ENCODE measurements at places on chromosomes 7 and 10.

DNA sequence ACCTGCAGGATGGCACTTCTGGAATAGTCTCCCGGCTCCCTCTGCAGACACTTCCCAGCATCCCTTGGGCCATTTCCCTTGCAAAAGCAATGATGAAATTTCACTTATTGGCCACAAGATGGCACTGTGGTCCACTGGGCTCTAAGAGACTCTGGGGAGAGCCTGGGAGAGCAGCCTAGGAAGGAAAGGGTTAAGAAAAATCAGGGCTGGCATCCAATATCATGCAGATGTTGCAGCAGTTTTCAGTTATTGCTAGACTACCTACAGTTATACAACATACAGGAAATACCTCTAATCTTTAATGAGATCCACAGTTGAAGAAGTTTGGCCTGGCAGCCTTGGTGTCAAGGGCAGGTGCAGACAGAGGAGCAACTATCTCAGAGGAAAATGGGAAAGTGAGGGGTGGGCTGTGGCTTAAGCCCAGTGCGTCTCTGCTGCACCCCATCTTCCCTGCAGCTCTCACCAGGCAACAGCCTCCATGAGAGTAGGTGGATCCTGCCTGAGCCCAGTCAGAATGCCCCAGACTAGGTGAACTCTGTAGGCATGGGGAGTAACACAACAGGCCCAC, 100.2 kb upstream of the PRSS58 start:
- peak; percentile 49 for DNase-seq

DNA sequence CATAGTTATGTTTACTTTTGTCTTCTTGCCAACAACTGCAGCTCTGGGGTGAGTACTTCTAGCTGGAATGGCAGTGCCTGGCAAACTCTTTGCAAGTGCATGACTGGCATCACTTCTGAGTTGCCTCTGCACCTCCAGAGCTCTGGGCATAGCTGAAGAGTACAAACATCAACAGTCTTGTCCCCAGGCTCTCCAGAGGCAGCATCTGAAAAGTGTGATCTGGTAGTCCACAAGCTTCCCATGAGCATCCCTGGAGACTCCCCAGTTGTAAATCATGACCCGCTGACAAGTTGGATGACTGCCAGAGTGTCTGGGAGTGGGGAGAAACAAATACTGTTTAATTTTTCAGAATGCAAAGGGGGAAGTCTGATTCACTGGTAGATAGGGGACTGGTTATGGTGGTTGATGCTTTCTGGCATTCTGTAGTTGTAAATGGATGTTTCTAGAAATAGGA, 138.9 kb upstream of the CDK13 start:
- DNase-seq = no peak

DNA sequence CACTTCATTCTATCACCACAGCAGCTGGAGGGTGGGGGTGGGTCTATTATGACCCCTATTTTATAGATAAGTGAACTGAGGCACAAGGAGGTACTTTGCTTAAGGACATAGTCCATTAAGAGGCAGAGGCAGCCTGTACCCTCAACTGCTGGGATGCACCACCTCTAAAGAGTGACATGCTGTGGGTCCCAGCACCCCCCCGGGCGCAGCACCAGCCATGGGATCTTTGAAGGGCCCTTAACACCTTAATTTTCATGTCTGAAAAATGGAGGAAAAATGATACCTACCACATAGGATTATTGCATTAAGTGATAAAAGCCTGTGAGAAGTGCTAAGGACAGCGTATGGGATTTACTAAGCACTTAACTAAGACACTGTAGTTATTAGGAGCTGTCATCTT, 15.4 kb downstream of the ADCYAP1R1 start:
- no peak for DNase-seq

GRCh38 chr10:28147706-28148105, 148.8 kb upstream of the ODAD2 start:
- DNase-seq = no peak

DNA sequence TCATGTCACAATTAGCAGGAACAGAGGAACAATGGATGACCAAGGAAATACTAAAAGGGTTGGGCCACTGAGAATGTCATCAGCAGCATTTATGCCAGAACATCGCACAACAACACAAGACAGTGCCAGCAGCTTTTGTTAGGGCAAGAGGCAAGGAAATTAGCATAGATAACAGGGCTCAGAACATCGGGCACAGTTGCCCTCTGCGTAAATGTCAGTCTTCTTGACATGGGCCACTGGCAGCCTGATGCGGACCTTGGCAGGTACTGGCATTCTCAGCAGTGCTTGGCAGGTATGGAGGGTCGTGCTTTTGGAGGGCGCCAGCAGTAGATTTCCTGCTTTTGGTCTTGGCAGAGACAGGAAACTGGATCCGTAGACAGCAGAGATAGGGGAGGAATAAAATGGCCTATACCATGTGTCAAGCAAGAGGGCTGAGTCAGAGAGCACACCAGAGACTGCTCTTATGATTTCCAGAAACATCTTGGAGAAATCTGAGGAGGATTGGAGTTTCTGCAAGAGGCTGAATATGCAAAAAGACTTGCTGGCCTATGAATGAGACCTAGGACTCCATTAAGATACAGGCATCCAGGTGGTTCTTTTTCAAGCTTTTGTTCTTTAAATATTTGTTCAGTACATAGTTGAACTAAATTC, 371.5 kb upstream of the MTPN start:
- no peak for DNase-seq

GRCh38 chr10:86969421-86970041, 1.2 kb downstream of the ADIRF start:
- no peak for DNase-seq

DNA sequence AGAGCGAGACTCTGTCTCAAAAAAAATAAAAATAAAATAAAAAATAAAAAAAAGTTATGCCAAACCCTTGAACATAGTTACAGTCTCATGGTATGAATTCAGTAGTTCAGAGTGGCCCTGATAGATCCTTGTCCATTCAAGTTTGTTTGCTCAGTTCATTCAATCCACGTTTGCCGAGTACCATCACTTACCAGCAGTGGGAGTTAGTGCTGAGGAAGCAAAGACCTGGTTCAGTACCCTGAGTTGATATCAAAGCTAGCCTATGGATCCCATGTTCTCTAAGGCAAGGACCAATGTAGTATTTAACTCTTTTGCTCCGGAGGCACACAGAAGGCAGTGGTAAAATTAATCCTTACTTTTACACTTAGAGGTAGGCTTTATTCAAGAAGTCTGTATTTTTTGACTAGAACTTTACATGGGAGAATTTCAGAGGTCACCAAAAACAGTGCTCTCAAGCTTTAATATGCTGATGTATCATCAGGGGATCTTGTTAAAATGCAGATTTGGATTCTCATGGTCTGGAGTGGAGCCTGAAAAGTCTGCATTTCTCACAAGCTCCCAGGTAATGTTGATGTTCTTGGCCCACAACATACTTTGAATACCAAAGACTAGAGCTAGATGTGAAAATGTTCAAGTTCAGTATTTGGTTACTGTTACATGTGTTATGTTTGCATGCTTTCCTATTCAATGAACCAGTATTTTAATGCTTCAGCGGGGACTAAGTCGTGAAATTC, 38.1 kb upstream of the HBP1 start:
- DNase-seq = no peak

- DNase-seq = no peak
Observed at GRCh38 chr7:8209353-8209752, 52.6 kb downstream of the ICA1 start.

DNA sequence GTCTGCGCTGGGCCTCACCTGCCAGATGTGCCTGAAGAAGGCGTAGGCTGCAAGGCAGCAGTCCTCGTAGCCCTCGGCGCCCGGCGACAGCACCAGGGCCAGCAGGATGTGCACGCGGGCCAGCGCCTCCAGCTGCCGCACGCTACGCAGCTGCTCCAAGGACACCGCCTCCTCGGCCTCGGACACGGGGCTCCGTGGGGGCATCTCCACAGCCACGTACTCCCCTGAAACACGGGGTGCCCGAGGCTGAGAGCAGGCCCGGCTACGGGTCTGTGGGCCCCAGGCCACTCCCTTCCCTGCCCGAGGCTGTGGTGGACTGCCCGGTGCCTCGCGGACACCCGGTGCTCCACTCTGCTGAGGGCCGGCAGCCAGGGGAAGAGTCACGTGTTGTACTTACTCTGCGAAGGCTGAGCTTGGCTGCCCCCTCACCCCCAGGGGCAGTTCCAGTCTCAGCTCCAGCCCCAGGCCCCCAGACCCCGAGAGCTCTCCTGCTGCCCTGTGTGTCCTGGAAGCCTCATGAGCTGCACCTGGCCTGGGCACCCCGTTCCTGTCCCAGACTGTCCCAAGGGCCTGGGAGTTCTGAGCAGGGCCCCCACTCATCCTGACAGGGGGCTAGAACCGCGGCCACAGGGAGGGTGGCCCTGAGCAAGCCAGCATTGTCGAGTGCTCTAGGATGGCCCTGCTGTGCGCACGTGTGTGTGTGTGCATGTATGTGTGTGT, 62.8 kb downstream of the CFAP46 start:
- DNase-seq = no peak

- no peak for DNase-seq
Observed at GRCh38 chr10:97550336-97551149, 22.0 kb upstream of the ANKRD2 start.

Measured in GM13977 (cell line).